ENCODE measurements at places on chromosomes 5 and 9.

DNA sequence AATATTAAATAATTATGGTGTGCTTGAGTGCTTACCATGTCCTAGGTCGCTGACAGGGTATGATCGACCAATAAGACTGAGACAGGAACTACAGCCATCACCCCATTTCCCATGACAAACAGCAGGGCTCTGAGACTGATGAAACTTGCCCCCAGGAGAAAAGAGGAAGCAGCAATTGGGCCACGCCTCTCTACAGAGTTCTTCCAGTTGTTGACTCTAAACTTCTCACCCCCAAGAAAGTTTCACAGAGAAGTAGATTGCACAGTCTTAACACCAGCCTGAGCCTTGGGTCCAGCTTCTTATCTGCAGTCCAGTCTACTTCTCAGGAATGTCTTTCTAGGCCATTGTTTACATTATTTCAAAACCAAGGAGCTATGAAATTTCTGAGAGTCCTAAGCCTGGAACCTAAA, 182.2 kb upstream of the ANKRD55 start:
- DNase-seq = peak; percentile 96

- no peak for DNase-seq
Observed at GRCh38 chr9:7173139-7173538, 415.4 kb downstream of the KDM4C start.

GRCh38 chr9:89564346-89564878, 40.4 kb upstream of the GADD45G start:
- DNase-seq = peak; percentile 84

DNA sequence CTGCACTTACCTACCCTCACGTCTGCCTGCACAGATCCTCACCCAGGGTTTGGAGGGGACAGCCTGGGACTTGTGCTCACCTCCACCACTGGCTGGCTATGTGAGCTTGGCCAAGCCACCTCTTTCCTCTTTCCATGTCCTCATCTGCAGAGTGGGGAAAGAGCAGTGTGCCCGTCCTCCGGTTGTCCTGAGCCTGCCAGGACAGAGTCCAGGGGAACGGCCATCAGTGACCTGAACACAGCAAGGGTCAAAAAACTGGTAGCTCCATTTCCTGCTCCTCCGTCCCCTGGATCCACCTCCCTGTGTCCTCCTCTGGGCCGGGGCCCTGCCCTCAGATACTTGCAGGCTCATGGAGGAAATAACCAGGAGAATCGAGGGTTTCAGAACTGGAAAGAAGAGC, 187.7 kb downstream of the OLFM1 start:
- no peak for DNase-seq

DNA sequence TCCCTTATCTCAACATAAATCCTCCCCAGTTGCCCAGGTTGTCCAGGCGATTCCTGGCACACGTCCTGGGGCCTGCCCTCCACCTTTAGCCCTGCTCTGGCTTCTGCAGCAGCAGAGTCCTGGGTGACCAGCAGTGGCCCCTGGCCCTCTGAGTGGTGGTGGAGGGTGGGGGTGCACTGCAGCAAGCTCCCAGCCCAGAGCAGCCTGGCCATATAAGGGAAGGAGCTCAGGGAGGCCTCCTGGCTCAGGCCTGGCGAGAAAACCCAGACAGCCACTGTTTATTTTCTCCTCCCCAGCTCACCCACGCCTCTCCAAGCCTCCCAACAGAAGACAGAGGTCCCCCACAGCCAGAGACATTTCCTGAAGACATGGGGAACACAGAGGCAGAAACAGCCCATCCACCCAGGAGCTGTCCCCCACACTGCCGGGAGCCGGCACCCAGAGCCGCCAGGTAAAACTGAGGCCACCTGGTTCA, 44.7 kb upstream of the IL17B start:
- DNase-seq = no peak

Data from OCI-M1 (cell line).